Glutamatergic neuron (in vitro differentiated cells): ENCODE measurements at places on chromosomes 2 and 18.

GRCh38 chr2:196598412-196598811, 41.1 kb upstream of the CCDC150 start:
- no peak for DNase-seq

- no peak for DNase-seq
Measured at GRCh38 chr2:119315241-119315925, 51.3 kb downstream of the C2orf76 start.

DNA sequence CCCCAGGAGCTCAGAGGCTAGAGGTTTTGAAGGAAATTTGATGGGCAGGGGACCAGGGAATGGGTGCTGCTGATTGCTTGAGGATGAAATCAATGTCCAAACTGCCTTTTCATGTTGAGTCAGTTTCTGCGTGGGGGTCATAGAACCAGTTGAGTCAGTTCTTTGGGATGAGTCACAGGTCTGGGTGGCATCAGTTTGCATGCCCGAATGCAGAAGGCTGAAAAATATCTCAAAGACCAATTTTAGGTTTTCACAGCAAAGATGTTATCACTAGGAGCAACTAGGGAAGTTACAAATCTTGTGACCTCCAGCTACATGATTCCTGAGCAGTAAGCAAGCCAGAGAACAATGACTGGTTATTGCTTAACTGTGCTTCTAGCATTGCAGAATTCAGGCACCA, 1135.1 kb upstream of the CRIM1 start:
- DNase-seq: no peak

DNA sequence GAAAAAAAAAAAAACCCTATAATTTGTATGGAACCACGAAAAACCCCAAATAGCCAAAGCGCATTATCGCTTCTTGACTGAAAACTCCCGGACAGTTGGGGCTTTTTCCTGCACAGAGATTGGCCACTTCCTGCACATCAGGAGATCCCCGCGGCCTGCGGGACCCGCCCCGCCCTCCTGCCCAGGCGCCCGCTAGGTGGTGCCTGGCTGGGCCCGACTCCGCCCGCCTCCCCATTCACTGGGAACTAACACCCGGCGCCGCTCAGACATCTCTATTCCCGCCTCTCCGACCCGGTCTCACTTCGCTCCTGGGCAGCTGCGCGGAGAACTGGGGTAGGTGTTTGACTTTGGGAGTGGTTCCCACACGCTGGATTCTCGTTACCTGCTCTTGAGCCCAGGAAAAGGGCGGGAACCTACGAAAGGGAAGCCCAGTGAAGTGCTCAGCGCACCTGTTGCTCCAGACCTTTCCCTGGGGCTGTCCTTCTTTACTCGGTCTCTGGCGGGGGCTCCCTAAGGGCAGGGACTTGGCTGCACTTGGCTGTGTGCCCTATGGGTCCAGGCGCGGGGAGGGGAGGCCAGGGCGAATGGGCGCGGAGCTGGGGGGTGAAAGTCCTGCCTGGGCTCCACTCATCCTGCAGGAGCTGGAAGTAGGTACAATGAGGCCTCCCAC, at the start of gene HMSD:
Gene HMSD, plus strand, starts transcription at position 234 of the 670 bp plus-strand sequence. CDS start 4,155 bp downstream, outside the sequence.
- peak; percentile 70 for DNase-seq

- no peak for DNase-seq
Measured at GRCh38 chr2:202605174-202605573, 29.6 kb upstream of the FAM117B start.

DNA sequence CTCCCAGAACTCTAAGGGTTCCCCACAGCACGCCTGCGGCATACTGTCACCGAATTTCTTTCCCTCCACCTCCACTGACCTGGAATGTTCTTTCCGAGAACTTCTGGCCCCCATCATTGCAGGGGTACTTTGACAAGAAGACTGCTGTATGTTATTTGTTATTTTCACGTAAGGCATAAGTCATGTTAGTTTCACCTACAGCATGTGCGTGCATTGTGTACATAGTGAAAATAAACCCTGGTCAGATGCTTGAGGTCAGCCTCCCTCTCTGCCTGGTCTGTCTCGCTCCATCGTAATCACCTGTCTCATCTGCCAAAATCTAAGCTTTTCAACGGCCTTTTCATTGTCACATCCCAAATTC, 4.1 kb downstream of the ABCG8 start:
- DNase-seq: no peak

GRCh38 chr2:226793646-226794045, 6.0 kb downstream of the IRS1 start:
- no peak for DNase-seq

DNA sequence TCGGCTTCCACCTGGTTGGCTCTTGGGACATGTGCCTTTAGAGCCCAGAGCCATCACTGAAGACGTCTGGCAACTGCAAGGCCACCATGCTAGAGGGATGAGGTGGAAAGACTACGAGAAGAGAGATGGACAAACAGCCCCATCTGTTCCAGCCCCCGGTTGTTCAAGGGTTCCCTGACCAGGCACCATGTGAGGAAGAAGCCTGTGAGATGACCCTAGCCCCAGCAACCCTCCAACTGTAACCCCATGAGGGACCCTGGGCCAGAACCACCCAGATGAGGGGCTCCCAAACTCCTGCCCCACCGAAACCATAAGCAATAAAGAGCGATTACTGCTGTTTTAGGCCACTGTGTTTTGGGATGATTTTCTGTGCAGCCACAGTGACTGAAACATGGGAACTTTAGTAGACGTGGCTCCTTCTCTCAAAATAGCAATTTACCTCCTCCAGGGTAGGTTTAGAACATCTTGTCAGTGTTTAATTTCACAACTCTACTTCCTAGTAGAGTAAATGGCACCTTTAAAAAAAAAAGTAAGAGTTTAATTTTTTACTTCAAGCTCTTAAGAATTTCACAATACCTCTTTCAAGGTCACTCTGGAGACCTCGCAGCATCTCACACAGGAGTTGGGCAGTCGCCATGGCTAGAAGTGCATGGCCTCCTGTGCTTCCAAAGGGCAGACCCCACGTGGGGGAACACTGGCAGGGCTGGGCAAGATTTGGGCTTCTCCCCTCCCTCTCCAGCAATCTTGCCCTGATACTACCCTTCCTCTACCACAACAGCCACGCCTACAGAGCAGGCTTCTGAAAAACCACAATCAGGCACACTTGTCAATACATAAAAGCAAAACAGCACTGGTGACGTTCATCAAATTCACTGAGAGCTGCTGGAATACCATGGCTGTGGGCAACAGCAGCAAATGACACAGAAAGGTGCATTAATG, 48.8 kb downstream of the TMEM163 start:
- DNase-seq: no peak

- DNase-seq: no peak
Measured at GRCh38 chr2:15852811-15853210, 87.5 kb upstream of the MYCN start.

DNA sequence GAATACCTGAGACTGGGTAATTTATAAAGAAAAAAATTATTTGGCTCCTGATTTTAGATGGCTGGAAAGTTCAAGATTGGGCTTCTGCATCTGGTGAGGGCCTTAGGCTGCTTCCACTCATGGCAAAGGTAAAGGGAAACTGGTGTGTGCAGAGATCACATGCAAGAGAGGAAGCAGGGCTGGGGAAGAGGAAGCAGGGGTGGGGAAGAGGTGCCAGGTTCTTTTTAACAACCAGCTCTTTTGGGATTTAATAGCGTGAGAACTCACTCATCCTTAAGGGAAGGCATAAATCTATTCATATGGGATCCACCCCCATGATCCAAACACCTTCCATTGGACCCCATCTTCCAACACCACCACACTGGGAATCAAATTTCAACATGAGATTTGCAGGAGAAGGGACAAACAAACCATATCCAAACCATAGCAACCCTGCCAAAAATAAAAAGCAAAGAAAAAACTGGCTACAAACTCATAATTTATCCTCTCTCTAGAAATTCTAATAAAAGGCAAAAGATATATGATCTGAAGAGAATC, 30.4 kb downstream of the PRKRA start:
- no peak for DNase-seq

DNA sequence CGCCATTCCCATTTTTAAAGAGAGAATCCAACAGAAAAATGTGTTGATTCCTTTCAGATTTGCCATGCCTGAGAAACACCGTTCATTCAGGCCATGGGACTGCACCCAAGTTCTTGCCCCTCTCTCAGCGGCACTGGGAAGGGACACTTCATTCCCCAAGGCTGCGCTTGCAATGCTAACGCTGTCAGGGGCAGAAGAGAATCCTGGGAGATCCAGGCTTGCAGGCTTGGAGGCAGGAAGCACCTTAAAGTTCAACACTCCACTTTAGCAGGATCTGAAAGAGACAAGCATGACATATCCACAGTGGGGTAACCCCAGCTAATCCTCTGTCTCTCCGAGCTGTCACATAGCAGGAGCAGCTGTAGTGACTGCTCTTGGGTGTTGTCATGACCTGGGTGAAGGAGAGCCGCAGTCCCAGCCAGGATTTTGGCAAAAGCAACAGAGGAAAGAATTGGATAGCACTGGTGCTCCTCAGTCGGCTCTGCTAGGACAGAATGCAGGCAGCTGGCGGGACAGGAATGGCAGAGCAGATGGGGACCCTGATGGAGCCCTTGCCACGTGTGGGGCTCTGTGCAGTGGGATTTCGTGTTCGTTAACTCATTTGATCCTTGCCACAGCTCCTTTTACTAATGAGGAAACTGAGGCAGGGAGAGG, 22.0 kb upstream of the ODC1 start:
- DNase-seq: peak; percentile 37

- DNase-seq: no peak
Measured at GRCh38 chr18:45991788-45992187, 24.7 kb upstream of the EPG5 start.

DNA sequence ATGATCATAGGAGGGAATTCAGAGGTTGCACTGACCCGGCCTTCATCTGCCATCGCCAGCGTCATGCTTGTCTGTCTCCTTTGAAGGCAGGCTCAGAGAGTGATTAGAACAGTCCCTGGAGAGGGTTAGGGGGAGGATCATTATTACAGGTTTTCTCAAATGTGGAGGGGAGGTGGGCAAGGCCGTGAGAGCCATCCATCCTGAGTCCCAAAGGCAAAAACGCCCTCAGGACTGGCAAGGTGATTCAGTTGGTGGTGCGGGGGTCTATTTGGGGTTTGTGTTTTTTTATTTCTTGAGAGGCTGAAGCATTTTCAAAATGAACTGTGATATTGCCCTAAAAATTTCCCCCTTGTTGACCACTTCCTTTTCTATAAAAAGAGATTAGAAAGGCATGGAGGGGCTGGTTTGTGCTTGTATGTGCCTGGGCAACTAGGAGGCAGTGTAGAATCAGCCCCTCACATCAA, 39.3 kb upstream of the GYPC start:
- no peak for DNase-seq

DNA sequence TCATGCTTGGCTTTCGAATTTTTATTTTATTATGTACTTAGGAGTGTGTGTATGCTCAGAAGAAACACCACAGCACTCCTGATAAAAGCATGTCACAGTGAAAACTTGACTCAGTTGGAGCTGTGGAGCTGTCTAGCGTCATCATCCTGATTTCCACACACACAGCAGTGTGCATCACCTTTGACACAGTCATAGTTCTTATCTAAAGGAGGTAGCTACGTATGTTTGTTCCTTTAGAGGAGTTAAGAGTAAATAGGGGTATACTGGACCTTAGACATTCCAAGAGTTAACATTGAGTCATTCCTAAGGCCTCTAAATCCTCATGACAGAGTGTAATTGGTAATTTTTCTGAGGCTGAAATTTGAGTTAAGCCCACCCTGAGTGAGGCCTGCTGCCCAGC, 96.9 kb downstream of the PHLPP1 start:
- no peak for DNase-seq

DNA sequence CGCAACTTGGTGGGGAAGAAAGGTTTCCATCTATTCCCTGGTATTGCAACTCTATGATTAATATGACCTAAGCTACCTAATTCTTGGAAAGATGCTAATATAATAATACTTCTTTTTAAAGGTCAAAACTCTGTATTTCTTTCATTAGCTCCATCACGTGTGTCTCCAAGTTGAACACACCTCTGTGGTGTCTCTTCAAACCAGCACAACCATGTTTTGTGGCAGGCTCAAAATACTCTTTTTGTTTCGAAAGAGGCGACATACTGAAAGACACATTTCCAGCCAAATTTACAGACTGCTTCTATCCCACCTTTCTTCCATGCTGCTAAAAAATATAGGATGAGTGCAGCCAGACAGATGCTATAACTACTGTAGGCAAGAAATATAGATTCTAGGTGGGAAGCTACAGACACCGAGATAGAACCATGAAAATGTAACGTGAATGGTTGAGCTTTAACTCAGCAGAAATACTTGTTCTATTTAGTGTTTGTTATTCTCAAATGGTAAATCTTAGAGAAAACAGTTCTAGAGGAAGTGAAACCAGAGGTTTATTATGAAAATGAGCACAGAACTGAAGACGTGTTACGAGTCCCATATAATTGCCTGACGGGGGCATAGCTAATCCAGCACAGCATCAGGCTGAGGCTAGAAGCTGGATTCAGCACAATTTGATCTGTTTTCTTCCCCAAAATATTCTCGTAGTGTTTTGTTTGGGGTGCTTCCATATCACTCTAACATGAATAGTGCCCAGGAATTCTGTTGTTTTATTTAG, 991.5 kb upstream of the FANCL start:
- DNase-seq: no peak

GRCh38 chr2:234858790-234859329, 93.0 kb upstream of the SH3BP4 start:
- no peak for DNase-seq

- no peak for DNase-seq
Measured at GRCh38 chr2:47708801-47709499, 74.0 kb upstream of the MSH6 start.

- no peak for DNase-seq
Measured at GRCh38 chr2:85778646-85779379, 25.0 kb downstream of the ATOH8 start.

- DNase-seq: no peak
Measured at GRCh38 chr18:62768558-62768943, 53.2 kb downstream of the PHLPP1 start.

- no peak for DNase-seq
Measured at GRCh38 chr2:53467467-53468180, 300.0 kb upstream of the CHAC2 start.

GRCh38 chr18:60686142-60686541, 313.6 kb upstream of the MC4R start:
- no peak for DNase-seq

GRCh38 chr2:186540941-186541340, 48.9 kb upstream of the ITGAV start:
- DNase-seq: no peak

- DNase-seq: no peak
Measured at GRCh38 chr18:27377251-27377650, 192.1 kb upstream of the CHST9 start.

GRCh38 chr2:14418115-14418514, 214.4 kb upstream of the LRATD1 start:
- DNase-seq: no peak
